ENCODE measurements at places on chromosomes 2 and 18. TPM values are rescaled to one million over a fixed set of nuclear protein-coding genes. Genes with fewer than 3 reads are reported as not detected.

EFEMP1 gene
- total RNA-seq: 44.6 TPM

ACVR1C gene
- not detected for total RNA-seq

ZAP70 gene
- 0.27 TPM for total RNA-seq

KYNU gene
- total RNA-seq: 285 TPM

PLGLB1 gene
- 0.48 TPM for total RNA-seq

HOXD4 gene
- 0.67 TPM for total RNA-seq

IL18R1 gene
- total RNA-seq: 1.0 TPM

All from A549 treated with Mapracorat at 1 μM for 4 hours (cell line).